ENCODE measurements at places on chromosomes 7 and 10.

DNA sequence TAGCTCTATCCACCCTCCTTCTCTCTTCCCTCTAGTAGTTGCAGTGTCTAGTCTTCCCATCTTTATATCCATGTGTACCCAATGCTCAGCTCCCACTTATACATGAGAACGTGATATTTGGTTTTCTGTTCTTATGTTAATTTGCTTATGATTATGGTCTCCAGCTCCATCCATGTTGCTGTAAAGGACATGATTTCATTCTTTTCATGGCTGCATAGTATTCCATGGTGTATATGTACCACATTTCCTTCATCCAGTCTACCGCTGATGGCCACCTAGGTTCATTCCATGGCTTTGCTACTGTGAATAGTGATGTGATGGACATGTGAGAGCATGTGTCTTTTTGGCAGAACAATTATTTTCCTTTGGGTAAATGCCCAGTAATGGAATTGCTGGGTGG is 6.5 kb downstream of the PRSS2 start:
- H3K36me3 ChIP-seq = no peaks in the 10 kb centered on the region
- DNase-seq = no peak
- no peak overlapping the region for H3K27ac ChIP-seq
- H3K4me1 ChIP-seq = no peaks in the 10 kb centered on the region
- H3K4me3 ChIP-seq = no peak overlapping the region

DNA sequence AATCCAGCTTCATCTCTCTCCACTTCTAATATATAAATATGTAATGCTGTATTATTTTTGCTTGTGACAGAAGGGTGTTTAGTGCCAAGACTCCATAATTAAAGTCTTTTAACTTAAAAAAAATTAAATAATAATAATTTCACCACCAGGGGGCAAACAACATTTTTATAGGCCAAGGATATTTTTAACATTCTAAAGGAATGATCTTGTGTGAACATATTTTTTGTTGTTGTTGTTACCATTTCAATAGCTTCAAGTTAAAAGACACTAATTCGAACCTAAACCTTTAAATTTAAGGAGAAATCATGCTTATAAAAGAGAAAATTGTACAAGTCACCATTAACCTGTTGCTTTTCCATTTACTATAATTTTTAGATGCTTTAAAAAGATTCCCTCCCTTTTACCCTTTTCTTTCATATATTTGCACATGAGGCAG is 7.5 kb upstream of the DNAJC1 start:
- H3K4me3 ChIP-seq = no peak overlapping the region
- peak; percentile 26 for DNase-seq
- H3K4me1 ChIP-seq = no peaks in the 10 kb centered on the region
- H3K36me3 ChIP-seq = no peaks in the 10 kb centered on the region

GRCh38 chr7:115868369-115868768 is 162.2 kb downstream of the TFEC start:
- H3K4me1 ChIP-seq = no peaks in the 10 kb centered on the region
- H3K36me3 ChIP-seq = no peaks in the 10 kb centered on the region
- no peak overlapping the region for H3K27ac ChIP-seq
- no peak for DNase-seq

GRCh38 chr7:101589976-101590662 is 39.0 kb downstream of the MYL10 start:
- H3K27ac ChIP-seq = no peak overlapping the region
- no peaks in the 10 kb centered on the region for H3K4me1 ChIP-seq
- H3K36me3 ChIP-seq = no peaks in the 10 kb centered on the region
- DNase-seq = no peak
- no peaks in the 10 kb centered on the region for H3K27me3 ChIP-seq

DNA sequence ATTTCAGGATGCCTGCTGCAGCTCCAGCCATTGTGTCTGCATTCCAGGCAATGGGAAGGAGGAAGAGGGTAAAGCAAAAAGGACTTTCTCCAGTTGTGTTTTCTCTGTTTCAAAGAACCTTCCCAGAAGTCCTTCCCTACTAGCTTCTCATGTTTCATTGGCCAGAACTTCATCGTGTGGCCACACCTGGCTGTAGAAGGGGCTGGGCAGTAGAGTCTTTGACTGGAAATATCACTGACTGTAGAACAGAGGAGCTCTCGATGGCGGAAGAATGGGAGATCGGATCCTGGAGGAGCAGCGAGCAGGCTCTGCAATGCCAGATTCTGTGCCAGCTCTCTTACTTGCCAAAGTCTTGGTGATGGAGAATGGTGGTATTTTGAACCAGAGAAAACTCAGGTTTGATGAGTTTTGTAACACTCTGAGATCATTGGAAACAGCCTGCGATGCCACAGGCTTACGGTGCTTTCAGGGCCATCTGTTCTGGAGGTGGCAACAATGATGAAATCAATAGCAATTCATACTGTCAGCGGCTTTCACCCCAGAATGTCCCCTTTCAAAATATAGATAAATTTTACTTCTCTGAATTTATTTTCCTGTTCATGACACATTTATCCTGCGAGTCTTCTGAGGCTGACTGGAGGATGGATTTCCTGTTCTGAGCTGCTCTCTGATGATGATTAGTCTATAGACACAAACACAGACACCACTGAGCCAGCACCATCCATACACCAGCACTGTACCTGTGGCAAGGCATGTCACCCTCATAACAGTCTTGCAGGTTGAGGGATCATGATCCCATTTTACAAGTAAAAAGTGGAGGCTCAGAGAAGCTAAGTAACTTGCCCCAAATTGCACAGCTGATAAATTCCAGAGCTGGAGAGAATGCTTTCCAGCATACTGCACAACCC is 204.2 kb downstream of the EMX2 start:
- no peaks in the 10 kb centered on the region for H3K27me3 ChIP-seq
- DNase-seq = no peak
- H3K4me3 ChIP-seq = no peak overlapping the region
- no peaks in the 10 kb centered on the region for H3K4me1 ChIP-seq
- no peaks in the 10 kb centered on the region for H3K36me3 ChIP-seq

Measured in CD8-positive, alpha-beta memory T cell (primary cell).